ENCODE measurements at places on chromosomes 5 and 9. TPM values are rescaled to one million over a fixed set of nuclear protein-coding genes. Genes with fewer than 3 reads are reported as not detected.

DNA sequence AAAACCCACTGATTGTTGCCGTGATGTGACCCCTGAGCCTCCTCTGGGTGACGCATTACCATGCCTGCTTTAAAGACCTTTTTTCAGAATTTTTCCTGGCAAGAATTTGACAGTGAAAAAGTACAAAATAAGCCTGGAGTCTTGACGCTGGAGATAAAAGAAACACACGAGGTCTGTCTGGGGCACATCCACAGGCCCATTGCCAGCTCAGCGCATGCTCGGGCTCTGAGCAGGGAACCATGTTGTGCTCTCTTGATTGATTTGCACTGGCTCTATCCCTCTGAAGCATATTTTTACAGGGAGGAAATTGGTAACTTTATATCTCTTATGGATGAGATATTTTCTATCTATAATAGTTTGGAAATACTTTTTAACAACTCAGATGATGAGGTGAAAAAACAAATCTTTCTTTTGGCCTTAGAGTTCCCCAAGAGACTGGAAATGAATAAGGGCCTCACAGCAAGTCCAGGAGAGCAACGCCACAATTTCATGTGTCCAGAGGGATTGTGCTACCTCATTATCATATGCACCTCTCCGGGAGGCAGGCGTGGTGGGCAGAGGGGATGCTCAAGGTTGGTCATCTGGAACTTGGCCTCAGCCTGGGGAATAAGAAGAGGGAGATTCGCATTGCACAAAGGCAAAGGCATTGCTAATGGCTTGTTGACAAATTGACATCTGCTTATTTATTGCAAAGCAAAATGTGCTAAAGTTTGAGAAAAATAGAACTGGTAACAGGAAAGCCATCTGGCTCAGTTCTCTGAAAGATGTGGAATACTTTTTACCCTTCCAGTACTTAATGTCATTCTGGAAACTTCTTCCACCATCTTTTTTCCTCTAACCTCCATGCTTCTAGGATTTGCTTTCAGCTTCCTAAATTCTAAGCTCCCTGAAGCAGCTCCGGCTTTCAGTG is 183.8 kb downstream of the PJA2 start:
- no peak for DNase-seq

DNA sequence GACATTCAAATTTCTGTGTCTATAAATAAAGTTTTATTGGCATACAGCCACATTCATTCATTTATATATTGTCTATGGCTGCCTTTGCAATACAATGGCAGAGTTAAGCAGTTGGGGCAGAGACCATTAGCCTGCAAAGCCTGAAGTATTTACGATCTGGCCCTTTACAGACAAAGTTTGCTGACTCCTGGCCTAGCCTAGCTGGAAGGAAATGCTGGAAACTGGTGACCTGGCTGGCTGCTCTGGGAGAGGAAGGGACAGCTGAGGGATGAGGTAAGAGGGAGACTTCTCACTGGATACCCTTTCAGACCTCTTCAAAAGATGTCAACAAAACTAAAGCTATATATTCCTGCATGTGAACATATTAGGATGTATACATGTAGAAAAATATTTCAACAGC is 66.0 kb upstream of the PPARGC1B start:
- DNase-seq, result no peak

DNA sequence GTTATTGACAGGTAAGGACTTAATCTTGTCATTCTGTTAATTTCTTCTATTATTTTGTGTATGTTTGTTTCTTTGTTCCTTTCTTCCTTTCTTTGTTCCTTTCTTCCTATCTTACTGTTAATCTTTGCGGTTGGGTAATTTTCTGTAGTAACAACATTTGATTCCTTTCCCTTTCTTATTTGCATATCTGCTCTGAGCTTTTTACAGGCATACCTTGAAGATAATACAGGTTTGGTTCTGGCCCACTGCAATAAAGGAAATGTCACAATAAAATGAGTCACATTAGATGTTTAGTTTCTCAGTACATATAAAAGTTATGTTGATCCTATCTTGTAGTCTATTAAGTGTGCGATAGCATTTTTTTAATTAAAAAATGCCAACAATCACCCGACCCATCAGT is 440.7 kb downstream of the NFIB start:
- DNase-seq, result no peak

- no peak for DNase-seq
Observed at GRCh38 chr9:94303321-94303720, 25.1 kb downstream of the NUTM2F start.

GRCh38 chr5:135995976-135996375 is 32.8 kb upstream of the TGFBI start:
- no peak for DNase-seq

DNA sequence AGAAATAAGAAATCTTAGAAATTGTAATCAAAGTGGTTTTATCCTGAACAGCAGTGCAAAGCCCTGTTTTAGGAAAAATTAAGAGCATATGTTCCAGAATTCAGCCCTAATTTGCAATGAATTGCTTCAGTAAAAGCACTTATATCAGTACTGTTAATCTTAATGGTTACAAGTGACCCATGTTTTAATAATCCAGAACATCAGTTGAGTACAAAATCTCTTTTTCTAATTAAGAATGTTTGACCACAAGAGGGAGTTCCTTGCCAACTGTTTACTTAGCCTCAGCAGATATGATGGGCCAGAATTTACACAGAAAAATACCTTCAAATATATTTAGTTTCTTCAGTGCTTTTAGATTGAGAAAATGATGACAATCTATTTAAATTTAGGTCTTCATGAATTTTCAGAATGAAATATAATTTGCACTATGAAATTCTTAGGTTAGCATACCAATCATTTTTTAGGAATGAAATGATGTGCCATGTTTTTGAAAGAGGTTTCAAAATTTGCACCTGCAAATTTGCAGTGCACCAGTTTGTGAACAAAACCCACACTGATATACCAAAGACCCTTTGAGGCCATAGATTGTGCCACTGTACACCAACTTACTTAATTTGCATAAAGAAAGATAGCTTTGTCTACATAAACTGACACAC is 926.3 kb upstream of the ARRDC3 start:
- peak; percentile 8 for DNase-seq

GRCh38 chr5:956941-957747 is 51.5 kb upstream of the NKD2 start:
- peak; percentile 68 for DNase-seq

GRCh38 chr5:35319333-35320002 is 89.2 kb upstream of the PRLR start:
- DNase-seq, result no peak

DNA sequence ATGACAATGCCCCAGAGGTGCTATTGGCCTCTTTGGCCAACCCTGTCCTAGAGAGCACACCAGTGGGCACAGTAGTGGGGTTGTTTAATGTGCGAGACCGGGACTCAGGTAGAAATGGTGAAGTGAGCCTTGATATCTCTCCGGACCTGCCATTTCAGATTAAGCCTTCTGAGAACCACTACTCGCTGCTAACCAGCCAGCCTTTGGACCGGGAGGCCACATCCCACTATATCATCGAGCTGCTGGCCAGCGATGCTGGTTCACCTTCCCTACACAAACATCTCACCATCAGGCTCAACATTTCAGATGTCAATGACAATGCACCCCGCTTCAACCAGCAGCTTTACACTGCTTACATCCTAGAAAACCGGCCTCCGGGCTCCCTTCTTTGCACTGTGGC is 1.4 kb downstream of the PCDHGC5 start:
- no peak for DNase-seq

DNA sequence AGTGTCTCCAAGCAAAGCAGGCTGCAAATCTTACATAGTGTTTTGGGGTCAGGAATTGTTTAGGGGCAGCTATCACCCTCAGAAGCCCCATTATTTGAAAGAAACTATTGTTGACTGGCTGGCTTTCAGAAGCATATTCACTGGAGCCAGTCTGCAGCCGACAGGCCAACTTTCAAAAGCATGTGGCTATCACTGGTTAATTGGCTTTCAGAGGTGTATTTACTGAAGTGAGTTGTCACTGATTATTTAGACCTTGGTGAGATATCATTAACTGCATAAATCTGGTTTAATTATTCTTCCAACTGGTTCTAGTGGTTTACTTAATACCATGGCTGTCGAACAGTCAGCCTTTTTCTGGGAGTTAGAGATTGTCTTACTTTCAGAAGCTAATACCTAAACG is 247.0 kb downstream of the CWC27 start:
- no peak for DNase-seq

GRCh38 chr5:115575167-115576070 is 26.9 kb downstream of the TICAM2 start:
- DNase-seq, result no peak

- no peak for DNase-seq
Observed at GRCh38 chr5:125750147-125750860, 672.9 kb upstream of the GRAMD2B start.

DNA sequence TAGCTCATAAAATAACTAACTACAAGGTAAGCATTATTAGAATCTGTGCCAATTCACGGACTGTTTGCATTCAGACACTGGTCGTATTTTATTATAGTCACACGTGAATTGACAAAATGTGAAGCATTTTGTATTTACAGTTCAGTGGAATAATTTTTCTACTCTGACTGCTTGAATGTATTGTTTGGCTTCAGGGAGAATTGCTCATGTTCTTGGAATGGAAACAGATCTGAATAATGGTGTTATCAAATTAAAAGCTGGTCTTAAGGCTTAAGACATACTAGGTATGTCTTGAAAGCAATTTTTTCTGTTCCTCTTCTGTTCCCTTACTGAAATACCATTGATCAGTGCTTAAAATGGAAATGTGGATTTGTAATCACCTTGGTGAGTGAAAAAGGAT is 543.7 kb upstream of the TLE4 start:
- DNase-seq, result no peak

GRCh38 chr5:172164769-172165212 is 23.2 kb downstream of the STK10 start:
- DNase-seq, result no peak

DNA sequence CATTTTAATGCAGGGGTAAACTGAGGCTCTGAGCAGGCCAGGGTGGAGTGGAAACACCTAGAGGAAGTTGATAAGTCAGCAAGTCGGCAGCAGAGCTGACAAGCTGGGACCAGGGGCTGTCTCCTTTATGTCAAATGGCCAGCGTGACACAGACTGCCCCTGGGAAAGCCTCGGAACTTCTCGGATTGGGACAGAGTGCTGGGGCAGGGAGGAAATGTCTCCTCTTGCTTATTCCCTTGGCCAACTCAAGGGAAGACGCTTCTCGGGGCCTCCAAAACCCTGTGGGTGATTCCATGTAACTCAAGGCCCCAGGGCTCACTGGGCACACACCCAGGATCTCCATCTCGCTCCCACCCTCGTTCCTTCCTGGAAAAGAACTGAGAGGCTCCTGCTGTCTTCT is 25.4 kb upstream of the ANXA6 start:
- no peak for DNase-seq

DNA sequence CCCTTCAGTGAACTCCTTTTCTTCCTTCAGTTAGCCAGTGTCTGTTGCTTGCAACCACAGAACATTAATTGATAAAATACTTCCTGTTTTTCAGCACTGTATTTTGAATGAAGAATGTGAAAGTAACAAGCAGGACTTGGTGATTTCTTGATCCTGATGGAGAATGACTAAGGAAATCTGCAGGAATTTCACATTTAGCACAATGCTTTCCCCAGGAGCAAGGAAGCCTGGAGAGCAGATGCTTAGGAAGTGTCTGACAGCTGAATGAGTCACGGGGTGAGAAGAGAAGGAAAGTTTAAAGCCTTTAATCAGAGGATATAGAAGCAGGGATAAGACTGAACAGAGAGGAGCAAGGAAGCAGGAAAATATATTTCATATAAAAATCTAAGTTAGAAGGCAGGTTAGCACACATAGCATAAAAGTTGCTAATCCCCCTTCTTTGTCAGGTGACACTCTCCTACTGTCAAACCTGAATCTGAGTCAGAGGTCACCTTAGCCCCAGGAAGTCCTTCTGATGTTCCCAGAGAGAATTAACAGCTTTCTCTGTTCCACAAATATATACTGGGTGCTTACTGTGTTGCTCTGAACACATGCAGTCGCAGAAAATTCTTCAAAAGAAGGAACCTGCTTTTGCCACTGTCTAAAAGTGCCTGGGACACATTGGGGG is 59.7 kb downstream of the GNA14 start:
- DNase-seq, result no peak

GRCh38 chr9:90848866-90849265 is 47.2 kb downstream of the SYK start:
- no peak for DNase-seq

- peak; percentile 55 for DNase-seq
Observed at GRCh38 chr5:759781-760362, 24.7 kb downstream of the ZDHHC11B start.

- no peak for DNase-seq
Observed at GRCh38 chr5:145585443-145586148, 249.5 kb downstream of the PRELID2 start.

GRCh38 chr9:70553707-70554673 is 139.5 kb upstream of the KLF9 start:
- no peak for DNase-seq

GRCh38 chr5:145981589-145982571 is 45.5 kb downstream of the SH3RF2 start:
- no peak for DNase-seq

- no peak for DNase-seq
Observed at GRCh38 chr9:104776797-104777196, 12.9 kb downstream of the NIPSNAP3B start.

- DNase-seq, result no peak
Observed at GRCh38 chr5:124796495-124796894, 50.1 kb upstream of the ZNF608 start.

DNA sequence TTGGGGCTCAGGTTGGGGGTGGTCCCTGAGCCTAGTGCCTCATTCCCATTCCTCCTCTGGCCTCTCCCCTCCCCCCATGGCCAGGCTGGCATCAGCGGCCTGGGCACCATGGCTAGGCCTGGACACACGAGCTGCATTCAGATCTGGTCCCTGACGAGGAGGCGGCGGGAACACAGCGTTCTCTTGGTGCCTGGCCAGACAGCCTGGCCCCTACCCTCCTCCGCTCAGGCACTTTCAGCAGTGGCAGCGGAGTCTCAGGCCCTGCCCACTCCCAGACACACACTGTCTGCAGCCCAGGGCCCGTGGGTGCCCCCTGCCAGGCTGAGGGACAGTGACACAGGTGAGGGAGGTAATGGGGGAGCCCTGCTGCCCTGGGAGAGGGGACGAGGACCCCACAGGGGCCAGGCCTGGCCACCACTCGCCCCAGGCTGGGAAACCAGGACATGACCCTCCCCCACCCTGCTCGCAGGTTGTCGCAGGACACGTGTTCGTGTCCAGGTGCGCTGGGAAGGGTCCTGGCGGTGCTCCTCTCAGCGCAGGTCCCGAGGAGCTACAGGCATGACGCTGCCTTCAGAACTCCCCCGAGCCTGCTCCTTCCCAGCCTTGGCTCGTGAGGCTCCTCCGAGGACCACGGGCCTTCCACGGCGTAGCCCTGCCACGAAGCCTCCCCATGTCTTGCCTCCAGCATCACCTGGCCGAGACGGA is 19.9 kb upstream of the UBAC1 start:
- no peak for DNase-seq

Gene SLC25A2
- 0.14 TPM for total RNA-seq

Gene ACOT12
- not detected for total RNA-seq

Gene RASGRF2
- total RNA-seq, result 5.3 TPM

Gene CATSPER3
- total RNA-seq, result not detected

Gene TRAF2
- total RNA-seq, result 40.9 TPM

Gene BAAT
- total RNA-seq, result not detected

Gene PDE6A
- total RNA-seq, result not detected

Gene ADGRV1
- total RNA-seq, result 28.8 TPM

Gene LCN12
- total RNA-seq, result 0.38 TPM

Measured in H7 (cell line).